ENCODE measurements at places on chromosomes 5 and 9.
A peak's percentile ranks its signal among the peaks of the same experiment; 100 is the strongest.

GRCh38 chr5:131068893-131069643 lies 96.0 kb downstream of the HINT1 start:
- no peak overlapping the region for H3K4me3 ChIP-seq
- H3K4me1 ChIP-seq, result peaks cover 19% of the 10 kb centered on the region

- no peak for DNase-seq
- peaks cover 5% of the 10 kb centered on the region for H3K4me1 ChIP-seq
- H3K27ac ChIP-seq, result no peak overlapping the region
- H3K36me3 ChIP-seq, result no peaks in the 10 kb centered on the region
Measured at GRCh38 chr9:136947955-136948510, 3.0 kb downstream of the C8G start.

GRCh38 chr9:105656131-105656921 lies 5.9 kb upstream of the TAL2 start:
- H3K36me3 ChIP-seq, result no peaks in the 10 kb centered on the region
- DNase-seq, result peak; percentile 19
- H3K27ac ChIP-seq, result peak overlapping the region; percentile 28
- H3K4me1 ChIP-seq, result peaks cover 21% of the 10 kb centered on the region

GRCh38 chr5:154262342-154262741 lies 71.8 kb downstream of the GALNT10 start:
- peaks cover 6% of the 10 kb centered on the region for H3K4me1 ChIP-seq
- no peak for DNase-seq
- H3K4me3 ChIP-seq, result no peak overlapping the region
- H3K27ac ChIP-seq, result no peak overlapping the region
- peaks cover 15% of the 10 kb centered on the region for H3K36me3 ChIP-seq

GRCh38 chr5:149627070-149627469 lies 45.8 kb downstream of the ARHGEF37 start:
- H3K4me3 ChIP-seq, result no peak overlapping the region
- no peak for DNase-seq

DNA sequence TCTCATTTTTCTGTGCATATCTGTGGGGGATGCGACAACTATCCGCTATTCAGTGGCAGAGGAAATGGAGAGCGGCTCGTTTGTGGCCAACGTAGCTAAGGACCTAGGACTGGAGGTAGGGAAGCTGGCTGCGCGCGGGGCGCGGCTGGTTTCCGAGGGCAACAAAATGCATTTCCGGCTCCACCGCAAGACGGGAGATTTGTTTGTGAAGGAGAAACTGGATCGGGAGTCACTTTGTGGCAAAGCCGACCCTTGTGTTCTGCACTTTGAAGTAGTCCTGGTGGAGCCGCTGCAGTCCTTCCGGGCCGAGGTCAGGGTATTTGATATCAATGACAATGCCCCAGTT lies 320 bp downstream of the PCDHB1 start:
- no peaks in the 10 kb centered on the region for H3K36me3 ChIP-seq
- peaks cover 7% of the 10 kb centered on the region for H3K27me3 ChIP-seq
- H3K4me1 ChIP-seq, result peaks cover 3% of the 10 kb centered on the region

DNA sequence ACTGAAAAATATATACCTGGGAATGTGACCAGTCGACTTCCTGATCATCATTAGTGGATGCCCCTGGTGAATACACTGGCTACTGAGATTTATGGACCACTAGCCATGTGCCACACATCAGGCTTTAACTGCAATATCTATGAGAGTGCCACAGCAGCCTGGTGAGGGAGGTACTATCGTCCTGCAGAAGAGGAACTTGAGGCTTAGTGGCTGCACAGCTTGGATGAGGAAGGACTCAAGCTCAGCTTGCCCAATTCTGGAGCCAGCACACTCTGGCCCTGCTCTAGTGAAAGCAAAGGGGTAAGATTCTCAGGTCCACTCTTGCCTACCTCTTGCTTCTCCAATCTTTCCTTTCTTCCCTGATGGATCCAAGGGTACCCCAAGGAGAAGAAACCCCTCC lies 129.3 kb downstream of the ENTREP1 start:
- H3K36me3 ChIP-seq, result no peaks in the 10 kb centered on the region
- no peak overlapping the region for H3K27ac ChIP-seq
- H3K27me3 ChIP-seq, result peaks cover 2% of the 10 kb centered on the region
- no peaks in the 10 kb centered on the region for H3K4me1 ChIP-seq
- no peak for DNase-seq

GRCh38 chr5:4639946-4640345 lies 500.2 kb upstream of the ADAMTS16 start:
- no peaks in the 10 kb centered on the region for H3K27me3 ChIP-seq
- H3K4me1 ChIP-seq, result no peaks in the 10 kb centered on the region
- H3K36me3 ChIP-seq, result no peaks in the 10 kb centered on the region

DNA sequence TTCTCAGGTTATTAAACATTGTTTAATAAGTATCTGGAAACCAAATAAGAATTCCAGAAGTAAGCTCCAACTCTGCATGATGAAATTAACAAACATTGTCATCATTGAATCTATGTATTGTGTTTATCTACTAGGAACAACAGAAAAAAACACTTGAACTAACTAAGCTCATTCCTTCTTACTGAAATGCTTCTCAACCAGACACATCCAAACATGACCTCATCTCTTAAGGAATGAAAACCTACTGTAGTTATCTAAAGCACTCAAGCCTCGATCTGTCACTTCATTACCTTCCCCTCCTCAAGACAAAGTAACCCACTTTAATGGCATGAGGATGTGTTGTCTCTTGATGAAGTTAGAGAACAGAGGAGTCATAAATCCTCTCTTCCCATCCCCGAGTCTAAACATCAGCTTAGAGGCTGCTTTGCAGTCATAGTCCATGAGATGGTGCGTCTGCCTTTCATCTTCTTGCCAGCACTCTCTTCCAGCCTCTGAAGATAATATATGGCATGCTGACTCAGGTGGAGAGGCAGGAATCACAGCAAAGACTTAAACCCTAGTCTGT lies 86.5 kb downstream of the CEMIP2 start:
- H3K27ac ChIP-seq, result peak overlapping the region; percentile 47
- H3K4me1 ChIP-seq, result peaks cover 20% of the 10 kb centered on the region
- no peak for DNase-seq
- peaks cover 8% of the 10 kb centered on the region for H3K36me3 ChIP-seq

- H3K4me3 ChIP-seq, result no peak overlapping the region
- no peaks in the 10 kb centered on the region for H3K27me3 ChIP-seq
- H3K27ac ChIP-seq, result no peak overlapping the region
- DNase-seq, result no peak
- no peaks in the 10 kb centered on the region for H3K4me1 ChIP-seq
- no peaks in the 10 kb centered on the region for H3K36me3 ChIP-seq
Measured at GRCh38 chr5:4188704-4189103, 593.1 kb downstream of the IRX1 start.

GRCh38 chr5:3220638-3221288 lies 374.9 kb upstream of the IRX1 start:
- H3K4me1 ChIP-seq, result no peaks in the 10 kb centered on the region
- no peak for DNase-seq
- no peaks in the 10 kb centered on the region for H3K27me3 ChIP-seq
- no peak overlapping the region for H3K27ac ChIP-seq
- no peaks in the 10 kb centered on the region for H3K36me3 ChIP-seq

DNA sequence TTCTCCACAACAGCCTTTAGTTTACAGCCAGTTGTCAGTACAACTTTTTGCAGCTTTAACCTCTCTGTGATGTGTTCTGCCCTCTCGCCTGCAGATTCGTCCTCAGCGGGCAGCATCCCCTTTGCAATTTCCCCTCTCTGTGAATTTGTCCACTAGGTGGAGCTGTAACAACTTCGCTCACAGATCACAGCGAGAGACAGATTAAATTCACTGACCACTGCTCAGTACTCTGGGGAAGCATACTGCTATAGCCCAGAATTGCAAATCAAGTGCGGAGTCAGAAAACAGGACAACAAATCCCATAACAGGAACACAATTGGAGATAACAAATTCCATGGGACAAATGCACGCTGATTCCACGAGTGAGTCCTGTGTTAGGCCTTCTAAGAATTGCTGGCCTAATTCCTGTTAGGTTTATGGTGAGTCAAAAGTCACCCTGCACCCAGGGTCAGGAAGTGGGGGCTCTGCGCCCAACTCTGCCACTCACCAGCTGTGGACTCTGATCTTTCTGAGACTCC lies 2124.9 kb downstream of the MAT2B start:
- H3K4me3 ChIP-seq, result no peak overlapping the region
- H3K4me1 ChIP-seq, result no peaks in the 10 kb centered on the region
- DNase-seq, result no peak
- H3K36me3 ChIP-seq, result no peaks in the 10 kb centered on the region
- H3K27ac ChIP-seq, result no peak overlapping the region
- no peaks in the 10 kb centered on the region for H3K27me3 ChIP-seq

- no peak overlapping the region for H3K4me3 ChIP-seq
- H3K27ac ChIP-seq, result no peak overlapping the region
- no peaks in the 10 kb centered on the region for H3K4me1 ChIP-seq
- no peak for DNase-seq
- peaks cover 2% of the 10 kb centered on the region for H3K27me3 ChIP-seq
Measured at GRCh38 chr5:18789218-18789998, 1155.1 kb downstream of the TAF11L14 start.

GRCh38 chr5:45109636-45110035 lies 300.9 kb downstream of the MRPS30 start:
- H3K27me3 ChIP-seq, result no peaks in the 10 kb centered on the region
- no peak overlapping the region for H3K4me3 ChIP-seq

- H3K36me3 ChIP-seq, result no peaks in the 10 kb centered on the region
- peaks cover 3% of the 10 kb centered on the region for H3K27me3 ChIP-seq
- H3K4me3 ChIP-seq, result no peak overlapping the region
Measured at GRCh38 chr9:116233160-116233530, 79.6 kb downstream of the PAPPA start.

- peaks cover 70% of the 10 kb centered on the region for H3K4me1 ChIP-seq
- H3K27ac ChIP-seq, result peak overlapping the region; percentile 91
- H3K27me3 ChIP-seq, result no peaks in the 10 kb centered on the region
Measured at GRCh38 chr9:131720330-131720729, 19.5 kb downstream of the RAPGEF1 start.

DNA sequence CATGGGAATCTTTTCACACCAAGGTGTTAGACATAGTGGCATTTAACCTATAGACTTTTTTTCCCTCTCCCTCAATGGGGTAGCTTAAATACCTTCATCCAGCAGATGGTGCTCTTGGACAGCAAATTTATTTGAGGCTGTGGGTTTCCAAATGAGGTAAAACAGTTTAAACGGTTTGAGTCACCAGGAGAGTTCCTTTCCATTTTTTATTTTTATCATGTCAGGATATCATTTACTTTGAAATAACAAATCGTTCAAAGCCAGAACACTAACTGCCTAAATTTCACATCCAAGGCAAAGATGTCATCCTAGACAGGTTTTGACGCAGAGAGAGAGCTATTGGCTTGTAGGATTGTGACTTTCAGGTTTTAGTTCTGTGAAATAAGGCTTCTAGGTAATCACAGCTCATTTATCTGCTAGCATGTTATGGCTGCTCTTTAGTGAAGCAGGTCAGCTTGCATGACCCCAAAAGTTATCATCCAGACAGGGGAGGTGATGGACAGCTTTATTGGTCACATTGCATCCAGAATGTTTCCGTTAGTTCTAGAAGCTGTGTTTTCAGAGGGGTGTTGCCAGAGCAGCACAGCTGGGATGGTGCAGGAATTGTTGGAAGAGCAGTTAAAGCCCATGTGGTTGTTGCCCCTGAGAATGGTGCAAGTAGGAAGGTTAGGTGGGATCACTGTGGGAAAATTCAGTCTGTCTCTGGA lies 69.8 kb downstream of the KDM4C start:
- peak overlapping the region; percentile 68 for H3K27ac ChIP-seq
- no peak overlapping the region for H3K4me3 ChIP-seq
- H3K27me3 ChIP-seq, result no peaks in the 10 kb centered on the region
- peak; percentile 9 for DNase-seq
- peaks cover 45% of the 10 kb centered on the region for H3K36me3 ChIP-seq

- H3K27ac ChIP-seq, result no peak overlapping the region
- no peaks in the 10 kb centered on the region for H3K27me3 ChIP-seq
- no peak overlapping the region for H3K4me3 ChIP-seq
- no peak for DNase-seq
- no peaks in the 10 kb centered on the region for H3K36me3 ChIP-seq
- H3K4me1 ChIP-seq, result no peaks in the 10 kb centered on the region
Measured at GRCh38 chr5:120252839-120253238, 211.3 kb upstream of the PRR16 start.

GRCh38 chr5:61737964-61738340 lies 405.9 kb downstream of the ZSWIM6 start:
- DNase-seq, result no peak
- no peak overlapping the region for H3K27ac ChIP-seq
- H3K4me1 ChIP-seq, result no peaks in the 10 kb centered on the region
- H3K36me3 ChIP-seq, result no peaks in the 10 kb centered on the region

GRCh38 chr5:88045931-88046461 lies 222.6 kb downstream of the TMEM161B start:
- no peak overlapping the region for H3K27ac ChIP-seq
- no peak for DNase-seq
- no peak overlapping the region for H3K4me3 ChIP-seq
- H3K27me3 ChIP-seq, result no peaks in the 10 kb centered on the region
